ENCODE measurements at places on chromosomes 1 and 21.

GRCh38 chr21:46243325-46243724 is 14.8 kb upstream of the LSS start:
- DNase-seq = no peak

DNA sequence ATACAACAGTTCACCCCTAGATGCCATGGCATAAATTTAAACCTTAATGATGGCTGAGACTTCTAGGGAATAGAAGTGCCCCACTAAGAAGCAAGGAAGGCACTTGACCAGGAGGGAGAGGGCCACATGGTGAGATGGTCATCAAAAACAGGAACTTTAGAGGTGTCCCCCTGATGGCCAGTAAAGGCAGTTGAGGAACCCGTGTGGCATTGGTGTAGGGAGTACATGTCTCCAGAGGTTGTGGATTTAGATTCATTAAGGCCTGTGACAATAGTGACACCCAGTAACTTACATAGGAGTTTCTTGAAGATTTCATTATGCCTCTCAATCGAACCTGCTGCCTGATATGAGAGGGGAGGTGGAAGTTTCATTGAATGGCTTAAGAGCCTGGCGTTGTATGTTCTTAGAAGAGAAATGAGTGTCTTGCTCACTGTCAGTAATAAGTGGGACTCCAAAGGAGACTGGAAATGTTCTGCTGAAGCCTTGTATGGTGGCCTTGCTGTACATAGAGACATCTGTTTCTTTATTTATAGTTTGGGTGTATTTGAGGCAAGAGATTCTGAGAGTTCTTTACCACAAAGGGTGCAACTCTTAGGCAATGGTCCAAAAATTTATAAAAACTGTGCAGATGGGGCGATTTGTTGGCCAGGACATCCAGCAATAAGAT is 27.9 kb downstream of the EDARADD start:
- no peak for DNase-seq

- no peak for DNase-seq
Observed at GRCh38 chr1:84246213-84246612, 55.3 kb upstream of the SAMD13 start.

DNA sequence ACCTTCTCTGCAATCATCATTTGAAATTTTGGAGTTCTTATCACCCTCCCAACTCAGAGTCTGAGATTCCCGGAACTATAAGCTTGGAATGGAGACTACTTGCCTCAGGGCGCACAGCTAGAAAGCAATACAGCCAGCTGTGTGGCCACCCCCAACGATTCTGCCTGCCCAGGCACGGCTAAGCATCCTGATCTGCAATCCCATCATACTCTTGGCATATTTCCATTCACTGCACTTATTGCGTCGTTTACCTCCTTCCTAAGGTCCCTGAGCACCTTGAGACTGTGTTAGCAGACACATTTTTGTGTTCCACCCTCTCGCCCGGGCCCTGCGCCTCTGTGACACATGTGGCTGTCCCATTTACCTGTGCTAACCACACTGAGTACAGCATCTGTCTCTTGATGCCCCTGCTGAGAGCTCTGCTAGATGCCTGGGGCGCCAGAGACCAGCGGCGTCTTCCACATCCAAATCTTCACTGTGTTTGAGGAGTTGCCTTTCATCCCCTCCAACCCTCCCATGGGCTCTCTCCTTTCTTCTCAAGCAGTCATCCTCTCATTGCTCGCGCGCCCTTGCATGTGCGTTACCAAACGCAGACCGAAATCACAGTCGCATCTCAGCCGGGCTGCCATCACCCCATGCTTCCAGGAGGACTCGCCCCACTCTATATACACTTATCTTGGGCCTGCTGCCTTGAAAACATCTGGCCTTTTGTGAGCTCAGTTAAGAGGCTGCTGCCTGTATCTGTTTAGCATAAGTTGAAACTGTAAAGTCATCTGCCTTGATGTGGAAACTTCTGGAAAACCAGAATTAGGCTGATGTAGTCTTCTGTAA is 3.5 kb upstream of the CLDN19 start:
- DNase-seq = no peak

GRCh38 chr1:8238141-8239038 is 79.5 kb upstream of the SLC45A1 start:
- DNase-seq = no peak

GRCh38 chr1:115757326-115757725 is 11.2 kb downstream of the CASQ2 start:
- DNase-seq = no peak

GRCh38 chr1:234265861-234266260 is 107.4 kb upstream of the COA6 start:
- no peak for DNase-seq

DNA sequence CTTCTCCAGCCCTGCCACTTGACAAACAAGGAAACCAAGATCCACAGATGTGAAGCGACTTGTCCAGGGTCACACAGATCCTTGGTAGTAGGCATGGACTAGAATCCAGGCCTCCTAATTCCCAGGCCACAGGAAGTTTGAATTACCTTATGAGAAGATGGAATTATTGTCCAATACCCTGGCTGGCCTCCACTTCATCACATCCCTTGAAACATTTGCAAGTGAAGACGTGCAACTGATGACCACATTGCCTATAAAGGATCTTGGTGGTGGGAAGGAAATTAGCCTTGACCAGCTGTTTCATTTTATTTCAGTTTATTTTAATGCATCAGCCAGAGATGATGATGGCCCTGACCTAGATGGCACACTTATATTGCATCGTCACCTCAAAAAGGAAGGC is 165.8 kb upstream of the CAMK1G start:
- no peak for DNase-seq

DNA sequence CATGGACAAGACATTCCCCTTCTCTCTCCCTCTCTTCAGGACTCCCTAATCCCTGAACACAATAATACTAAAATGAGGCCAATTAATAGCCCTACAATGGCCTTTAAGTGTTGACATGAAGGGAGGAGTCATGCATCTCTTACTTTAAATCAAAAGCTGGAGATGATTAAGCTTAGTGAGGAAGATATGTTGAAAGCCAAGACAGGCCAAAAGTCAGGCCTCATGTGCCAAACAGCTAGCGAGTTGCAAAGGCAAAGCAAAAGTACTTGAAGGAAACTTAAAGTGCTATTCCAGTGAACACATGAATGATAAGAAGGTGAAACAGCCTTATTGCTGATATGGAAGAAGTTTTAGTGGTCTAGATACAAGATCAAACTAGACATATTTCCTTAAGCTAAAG is 49.5 kb upstream of the CD46 start:
- DNase-seq = no peak
